ENCODE measurements at places on chromosomes 5 and 9.

- DNase-seq, result no peak
These were observed 165.4 kb upstream of the TARS1 start for GRCh38 chr5:33275391-33275790.

DNA sequence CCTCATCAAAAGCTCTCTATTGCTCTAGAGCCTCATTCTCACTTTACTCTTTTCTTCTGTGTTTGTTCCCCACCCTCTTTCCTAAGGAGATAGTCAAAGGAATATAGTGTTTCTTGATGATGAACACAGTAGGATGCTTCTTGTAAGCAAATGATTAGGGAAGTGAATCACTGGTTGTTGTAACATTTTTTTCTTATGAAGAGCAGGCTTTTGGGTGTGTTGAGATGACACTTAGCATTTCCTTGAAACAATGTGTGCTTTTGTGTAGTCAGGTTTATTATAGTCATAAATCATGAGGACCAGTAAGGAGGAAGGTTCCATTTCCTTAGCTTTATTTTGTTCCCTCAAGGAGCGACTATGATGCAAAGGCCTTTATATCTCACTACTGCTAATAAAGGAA is 1991.3 kb upstream of the C9orf72 start:
- no peak for DNase-seq

DNA sequence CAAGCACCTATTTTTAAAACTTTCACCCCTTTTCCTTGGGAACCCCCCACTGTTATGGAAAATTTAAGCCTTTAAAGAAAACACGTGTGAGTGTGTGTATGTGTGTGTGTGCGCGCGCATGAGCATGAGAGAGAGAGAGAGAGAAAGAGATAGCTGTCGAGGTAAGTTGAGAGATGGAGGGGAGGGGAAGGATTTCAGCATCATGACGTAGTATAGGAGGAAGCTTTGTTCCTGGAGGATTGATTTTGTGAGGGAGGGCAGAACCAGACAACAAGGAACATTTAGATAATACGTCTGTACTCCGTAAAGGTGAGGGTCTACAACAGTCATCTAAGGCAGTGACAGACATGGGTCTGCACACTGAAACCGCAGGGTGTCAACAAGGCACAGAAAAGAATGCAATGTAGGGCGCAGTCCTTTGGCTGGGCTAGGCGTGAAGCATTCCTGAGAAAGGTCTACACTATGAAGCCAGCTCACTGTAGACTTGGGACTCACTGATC is 227.7 kb downstream of the SMARCA2 start:
- DNase-seq, result peak; percentile 33

DNA sequence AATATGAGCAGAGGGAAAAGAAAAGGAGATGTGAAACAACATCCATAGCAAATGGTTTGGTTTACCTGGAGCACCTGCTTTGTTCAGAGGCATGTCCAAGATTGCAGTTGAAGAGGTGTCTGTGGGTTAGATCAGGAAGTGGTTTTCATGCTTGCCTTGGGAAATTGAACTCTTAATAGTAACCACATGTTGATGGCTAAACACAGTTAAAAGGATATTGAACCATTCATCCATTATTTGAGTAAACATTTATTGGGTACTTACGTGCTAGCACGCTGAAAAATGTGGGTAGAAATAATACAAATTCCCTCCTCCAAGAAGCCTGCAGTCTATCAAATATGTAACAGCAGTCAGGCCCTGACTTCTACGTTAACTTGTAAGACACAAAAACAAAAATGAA is 235.7 kb upstream of the TNC start:
- no peak for DNase-seq

GRCh38 chr5:132263548-132264261 is 6.2 kb downstream of the PDLIM4 start:
- no peak for DNase-seq

DNA sequence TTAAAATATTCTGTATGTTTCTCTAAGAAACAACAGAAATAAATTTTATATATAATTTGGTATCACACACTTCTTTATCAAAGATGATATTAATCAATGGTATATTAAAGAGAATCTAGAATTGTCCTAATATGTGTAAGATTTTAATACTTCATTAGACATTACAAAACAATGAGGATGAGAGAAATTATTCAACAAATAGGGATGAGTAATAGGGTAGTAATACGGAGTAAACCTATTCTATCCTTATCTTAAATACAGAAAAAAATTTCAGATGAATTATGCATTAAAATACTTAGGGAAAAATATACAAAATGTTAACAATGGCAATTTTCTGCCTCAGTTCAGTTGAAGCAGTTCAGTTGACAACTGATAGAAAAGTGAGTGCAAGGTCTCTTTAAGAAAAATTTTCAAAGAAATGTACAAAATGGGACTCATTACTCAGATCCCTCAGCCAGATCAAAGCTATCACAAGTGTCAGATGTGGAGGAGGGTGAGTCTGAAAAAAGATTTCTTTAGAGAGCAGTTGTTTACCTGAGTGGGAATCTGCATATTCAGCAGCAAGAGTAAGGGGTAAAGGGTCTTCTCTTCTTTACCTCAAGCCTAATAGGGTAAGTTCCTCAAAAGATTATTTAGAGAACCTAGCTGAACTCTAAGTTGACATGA is 56.7 kb upstream of the GCNT4 start:
- DNase-seq, result no peak

DNA sequence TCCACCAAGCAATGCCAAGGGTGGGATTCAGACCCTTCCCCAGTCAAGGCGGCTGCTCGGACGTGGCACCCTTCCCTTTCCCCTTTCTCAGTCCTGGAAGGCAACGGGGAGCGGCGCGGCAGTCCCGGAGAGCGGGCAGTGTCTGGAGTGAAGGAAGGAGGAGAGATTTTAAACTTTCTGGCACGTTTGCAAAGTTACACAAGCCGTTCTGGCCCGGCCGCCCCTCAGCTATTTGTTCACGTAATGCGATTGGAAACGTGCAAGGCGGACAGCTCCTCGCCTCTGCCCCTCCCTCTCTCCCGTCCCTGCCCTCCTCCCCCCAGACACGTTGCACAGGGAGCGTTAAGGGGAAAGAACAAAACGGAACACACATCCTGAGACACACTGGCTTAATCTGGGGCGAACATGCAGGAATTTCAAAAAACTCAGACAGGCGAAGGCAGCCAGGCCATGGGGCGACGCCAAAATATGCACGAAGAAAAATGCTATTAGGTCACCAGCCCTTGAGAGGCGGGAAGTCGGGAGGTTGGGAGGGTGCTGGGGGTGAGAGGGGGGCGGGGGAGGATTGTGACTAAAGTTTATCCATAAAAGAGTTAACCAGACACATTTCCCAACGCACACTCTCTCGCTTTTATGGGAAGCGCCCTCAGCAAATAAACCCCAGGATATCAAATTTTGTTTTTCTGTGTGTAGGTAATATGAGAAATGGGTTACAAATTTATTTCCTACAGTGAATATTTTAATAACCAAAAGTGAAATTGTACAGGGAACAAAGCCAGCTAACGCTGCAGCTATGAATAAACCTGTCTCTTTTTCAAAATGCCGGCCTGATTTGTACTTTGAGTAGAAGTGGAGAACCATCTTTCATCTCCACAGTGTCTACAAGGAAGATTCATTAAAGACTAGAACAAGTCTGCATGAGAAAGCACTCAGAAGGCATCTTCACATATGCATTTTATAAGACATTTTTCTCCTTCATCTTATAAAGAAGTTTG is at the start of gene LOX:
LOX (minus strand) TSS at position 144 of the 995 bp plus-strand sequence. CDS start 274 bp downstream, outside the sequence.
- peak; percentile 86 for DNase-seq

DNA sequence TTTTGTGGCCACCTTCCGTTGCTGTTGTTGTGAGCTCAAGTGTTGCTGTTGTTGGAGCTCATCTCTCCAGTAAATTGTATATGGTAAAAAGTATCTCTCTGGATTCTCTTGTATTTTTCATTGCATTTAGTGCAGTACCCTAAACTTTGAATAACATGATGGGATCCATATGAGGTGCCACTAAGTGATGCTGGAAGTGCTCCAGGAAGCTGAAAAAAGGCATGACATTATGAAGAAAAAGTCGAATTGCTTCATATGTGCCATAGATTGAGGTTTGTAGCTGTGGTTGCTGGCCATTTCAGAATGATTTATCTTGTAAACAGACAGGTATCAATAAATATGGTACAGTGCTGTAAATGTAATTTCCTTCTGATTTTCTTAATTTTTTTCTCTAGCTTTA is 5.5 kb downstream of the MARCHF6 start:
- DNase-seq, result no peak

DNA sequence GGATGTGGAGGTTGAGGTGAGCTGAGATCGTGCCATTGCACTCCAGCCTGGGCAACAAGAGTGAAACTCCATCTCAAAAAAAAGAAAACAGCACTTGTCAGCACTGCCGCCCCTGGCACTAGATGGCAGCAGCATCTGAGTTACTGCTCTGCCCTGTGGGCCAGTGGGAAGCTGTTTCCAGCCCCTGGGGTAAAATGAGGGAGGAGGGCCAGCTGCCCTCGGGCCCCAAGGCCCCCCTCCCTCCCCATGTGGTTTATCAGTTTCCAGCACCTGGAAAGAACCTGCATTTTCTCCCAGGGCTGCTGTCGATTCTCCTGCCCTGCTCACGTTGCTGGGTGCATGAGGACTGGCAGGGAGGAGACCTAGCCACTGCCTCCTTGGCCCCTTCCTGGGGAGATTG is 13.2 kb upstream of the CEL start:
- DNase-seq, result no peak

DNA sequence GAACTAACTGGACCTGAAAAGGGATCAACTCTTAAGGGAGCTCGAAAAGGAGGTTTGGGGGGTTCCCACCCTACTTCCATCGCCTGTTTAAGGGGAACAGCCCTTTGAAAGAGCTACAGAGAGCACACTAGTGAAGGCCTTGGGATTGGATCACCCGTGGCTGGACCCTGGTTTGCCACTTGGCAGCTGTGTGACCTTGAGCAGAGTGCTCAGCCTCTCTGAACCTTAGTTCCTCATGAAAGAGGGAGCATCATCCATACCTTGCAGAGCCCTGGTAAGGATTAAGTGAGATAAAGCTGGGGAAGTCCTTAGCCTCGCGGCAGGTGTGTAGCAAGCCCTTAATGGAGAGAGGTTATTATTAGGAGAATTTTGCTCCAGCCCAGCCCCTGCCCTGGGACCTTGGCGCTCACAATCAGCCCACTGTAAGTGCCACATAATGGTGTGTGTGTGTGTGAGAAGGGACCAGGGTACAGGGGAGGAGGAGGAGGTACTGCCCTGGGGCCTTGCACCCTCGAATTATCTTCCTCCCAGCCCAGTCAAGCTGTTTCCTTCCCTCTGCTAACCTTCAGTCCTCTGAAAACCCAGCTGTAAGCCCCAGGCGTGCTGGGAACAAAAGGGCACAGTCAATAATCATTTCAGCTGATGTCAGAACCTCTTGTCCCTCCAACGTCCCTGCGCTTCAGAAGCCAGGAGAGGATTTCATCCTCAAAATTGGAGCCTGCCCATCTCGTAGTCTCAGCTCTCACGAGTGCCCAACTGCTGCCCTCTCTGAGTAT is 42.9 kb downstream of the FOXI1 start:
- no peak for DNase-seq

DNA sequence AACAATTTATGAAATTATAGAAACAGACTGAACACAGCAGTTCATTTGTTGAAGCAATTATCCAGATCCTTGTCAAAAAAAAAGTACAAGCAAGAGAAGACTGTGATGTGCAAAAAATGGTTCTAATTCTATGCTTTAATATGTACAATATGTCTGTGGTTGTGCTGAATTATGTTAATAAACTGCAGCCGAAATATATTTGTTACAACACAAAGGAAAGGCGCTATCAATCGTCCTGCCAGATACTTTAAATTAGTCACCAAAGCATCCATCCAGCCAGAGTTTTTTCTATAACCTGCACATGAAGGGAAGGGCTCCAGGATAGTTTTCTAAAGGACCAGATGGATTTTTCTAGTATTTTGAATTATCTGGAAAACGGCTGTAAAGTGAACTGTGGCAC is 259.5 kb downstream of the BNC2 start:
- no peak for DNase-seq

DNA sequence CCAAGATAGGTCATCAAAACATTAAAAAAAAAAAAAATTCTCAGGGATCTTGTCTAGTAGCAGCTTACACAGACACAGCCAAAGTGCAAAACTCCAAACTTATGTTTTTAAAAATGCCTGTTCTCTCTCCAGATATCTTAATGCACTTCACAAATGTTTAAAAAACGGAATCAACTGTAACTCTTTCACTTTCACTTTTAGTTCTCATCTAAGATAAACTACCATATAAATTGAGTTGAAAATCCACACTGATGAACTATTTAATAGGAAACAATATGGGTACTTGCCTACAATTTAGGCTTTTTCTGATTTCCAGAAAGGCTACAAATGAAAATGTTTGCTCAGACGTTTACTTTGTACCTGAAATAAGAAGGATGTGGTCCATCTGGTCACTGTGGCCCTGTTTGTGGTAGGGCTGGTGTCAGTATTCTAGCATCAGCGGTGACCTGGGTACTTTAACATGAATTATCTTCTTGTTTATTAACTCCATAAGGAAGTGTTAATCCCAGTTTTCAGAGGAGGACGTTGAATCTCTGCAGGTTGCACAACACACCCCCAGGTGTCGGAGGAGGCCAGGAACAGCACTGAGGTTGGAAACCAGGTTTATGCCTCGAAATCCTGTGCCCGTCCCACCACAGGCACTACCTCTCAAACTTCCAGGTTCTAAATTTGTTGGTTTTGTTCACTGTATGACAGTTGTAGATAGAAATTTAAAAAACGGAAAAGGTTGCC is 13.3 kb upstream of the LPCAT1 start:
- no peak for DNase-seq

DNA sequence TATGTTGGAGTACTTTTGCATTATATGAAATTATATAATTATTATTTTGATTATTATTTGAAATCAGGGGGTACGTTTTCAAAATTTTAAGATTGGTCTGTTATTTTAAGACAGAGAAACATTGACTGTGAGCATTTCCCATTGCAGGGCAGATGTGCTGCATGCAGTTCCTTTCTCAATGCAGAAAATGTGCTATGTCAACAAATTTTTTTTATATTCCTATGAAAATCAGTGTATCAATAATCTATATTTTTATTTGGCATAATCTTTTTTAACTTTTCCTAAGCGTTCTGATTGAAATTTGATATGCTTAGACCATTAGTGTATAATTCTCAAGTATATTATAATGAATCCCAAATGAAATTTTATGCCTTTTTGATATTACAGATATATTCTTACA is 41.8 kb upstream of the LRRC70 start:
- DNase-seq, result no peak

DNA sequence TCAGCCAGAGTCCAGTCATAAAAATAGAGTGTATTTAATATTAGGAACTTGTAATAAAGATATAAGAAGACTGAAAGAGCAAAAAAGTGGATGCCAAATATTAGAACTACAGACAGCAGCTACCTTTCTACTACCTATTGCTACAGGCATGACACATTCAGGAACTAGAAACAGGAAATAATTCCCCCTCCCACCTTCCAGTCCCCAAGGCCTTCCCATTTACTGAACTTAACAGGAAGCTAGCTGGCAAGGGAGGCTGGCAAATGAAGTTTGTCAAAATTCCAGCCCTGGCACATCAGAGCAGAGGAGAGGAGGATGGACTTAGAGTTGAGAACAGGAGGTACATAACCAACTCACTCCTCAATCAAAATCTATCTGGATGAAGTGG is 50.2 kb upstream of the RIC1 start:
- DNase-seq, result no peak

- DNase-seq, result no peak
These were observed 21.0 kb downstream of the SNX30 start for GRCh38 chr9:112771359-112772214.

Measured in left lung (tissue), 14 donors.